Omental fat pad (tissue), 4 donors: ENCODE measurements at places on chromosomes 3 and 15. TPM values are rescaled to one million over a fixed set of nuclear protein-coding genes. Genes with fewer than 3 reads are reported as not detected.

GLDN gene
- 29.8 TPM for total RNA-seq

TMEM89 gene
- not detected for total RNA-seq

CCDC54 gene
- total RNA-seq: not detected

UBA7 gene
- total RNA-seq: 42.0 TPM

NDUFB4 gene
- total RNA-seq: 78.3 TPM

HTR3E gene
- not detected for total RNA-seq

MEX3B gene
- 1.6 TPM for total RNA-seq

CD200 gene
- total RNA-seq: 4.6 TPM

SAMD7 gene
- not detected for total RNA-seq

LEKR1 gene
- total RNA-seq: not detected

LMOD3 gene
- not detected for total RNA-seq

SLC51A gene
- not detected for total RNA-seq

ACAD11 gene
- 41.3 TPM for total RNA-seq

IL17RD gene
- total RNA-seq: 6.8 TPM

FBXW12 gene
- not detected for total RNA-seq

CCR3 gene
- not detected for total RNA-seq

GOLGA8J gene
- total RNA-seq: 0.72 TPM

OIP5 gene
- not detected for total RNA-seq

ADAM10 gene
- 55.3 TPM for total RNA-seq

ZBTB20 gene
- 71.3 TPM for total RNA-seq

SNX1 gene
- 125 TPM for total RNA-seq

ST3GAL6 gene
- 16.1 TPM for total RNA-seq

TM4SF18 gene
- 18.6 TPM for total RNA-seq

PLA2G4E gene
- total RNA-seq: 0.12 TPM

GATM gene
- 9.7 TPM for total RNA-seq

TMEM45A gene
- 27.9 TPM for total RNA-seq

UBAP1L gene
- total RNA-seq: 2.9 TPM

IL16 gene
- 26.2 TPM for total RNA-seq

GRM2 gene
- 0.06 TPM for total RNA-seq

BOC gene
- total RNA-seq: 43.8 TPM

KLHL6 gene
- total RNA-seq: 21.5 TPM

CX3CR1 gene
- 0.19 TPM for total RNA-seq

ATP13A3 gene
- total RNA-seq: 638 TPM

BCHE gene
- 205 TPM for total RNA-seq

CHRNA3 gene
- total RNA-seq: not detected

EXD1 gene
- not detected for total RNA-seq

LRRC34 gene
- 3.5 TPM for total RNA-seq

CEP97 gene
- total RNA-seq: 10.2 TPM

SMCO1 gene
- not detected for total RNA-seq

IL12A gene
- not detected for total RNA-seq

ACOX2 gene
- 18.2 TPM for total RNA-seq

CD96 gene
- 4.3 TPM for total RNA-seq

CFAP100 gene
- not detected for total RNA-seq

STRA6 gene
- 0.19 TPM for total RNA-seq

MESP1 gene
- total RNA-seq: 16.2 TPM

MYL3 gene
- 11.7 TPM for total RNA-seq

TEX55 gene
- total RNA-seq: not detected

TUSC7 gene
- total RNA-seq: not detected

PPM1L gene
- total RNA-seq: 13.5 TPM

TERC gene
- total RNA-seq: 54.1 TPM

SYNM gene
- 47.3 TPM for total RNA-seq

TMEM207 gene
- total RNA-seq: not detected

NUP210 gene
- total RNA-seq: 3.2 TPM

COLQ gene
- total RNA-seq: 2.5 TPM

RYR3 gene
- 1.9 TPM for total RNA-seq

GNAT1 gene
- not detected for total RNA-seq

TMEM212 gene
- total RNA-seq: not detected

HRG gene
- not detected for total RNA-seq

ADAMTS7 gene
- total RNA-seq: 4.4 TPM
